ENCODE measurements at places on chromosomes 1 and 21. TPM values are rescaled to one million over a fixed set of nuclear protein-coding genes. Genes with fewer than 3 reads are reported as not detected.

RHBDL2 gene
- total RNA-seq = not detected

- H3K4me3 ChIP-seq = no peak overlapping the region
- DNase-seq = no peak
- H3K36me3 ChIP-seq = no peaks in the 10 kb centered on the region
- H3K4me1 ChIP-seq = no peaks in the 10 kb centered on the region
- H3K27me3 ChIP-seq = no peaks in the 10 kb centered on the region
- no peak overlapping the region for H3K27ac ChIP-seq
Observed at GRCh38 chr1:4587721-4588120, 66.7 kb upstream of the AJAP1 start.

KCNA3 gene
- not detected for total RNA-seq

TMOD4 gene
- total RNA-seq = not detected

TARBP1 gene
- 61.0 TPM for total RNA-seq

DNA sequence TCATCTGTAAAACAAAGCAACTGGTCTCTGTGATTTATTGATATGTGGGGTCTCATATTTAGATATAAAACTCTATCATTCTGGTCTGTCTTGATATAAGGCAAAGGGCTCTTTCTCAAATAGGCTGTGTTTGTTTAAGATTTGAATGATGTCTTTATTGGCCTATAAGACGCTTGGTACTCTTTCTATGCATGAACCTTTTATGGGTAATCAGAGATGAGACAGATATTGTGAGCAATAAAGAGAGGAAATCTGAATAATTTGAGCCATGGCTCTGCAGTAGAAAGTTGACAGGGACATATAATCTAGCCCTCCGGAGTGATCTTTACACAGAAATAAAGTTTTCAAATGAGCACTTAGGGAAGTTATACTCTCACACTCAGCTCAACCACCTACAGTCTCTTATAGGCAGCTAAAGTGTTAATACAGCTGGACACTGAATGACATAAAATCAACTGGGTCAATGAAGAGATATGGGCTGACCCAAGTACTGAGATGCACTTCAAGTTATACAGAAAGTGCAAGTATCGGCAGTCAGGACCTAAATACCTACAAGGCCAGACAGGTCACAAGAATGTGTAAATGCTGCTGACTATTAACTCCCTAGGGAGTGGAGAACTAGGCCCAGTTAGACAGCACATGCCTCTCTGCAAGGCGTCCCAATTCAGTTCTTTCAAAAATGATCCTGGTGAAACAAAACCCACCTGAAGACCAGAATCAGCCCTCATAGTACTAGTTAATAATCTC lies 111.0 kb downstream of the PTPN14 start:
- peaks cover 22% of the 10 kb centered on the region for H3K4me1 ChIP-seq
- peak overlapping the region; percentile 10 for H3K27ac ChIP-seq
- no peaks in the 10 kb centered on the region for H3K27me3 ChIP-seq
- 0 out of 2 replicates have a peak, but pooled peaks cover 7% of the 10 kb centered on the region for H3K36me3 ChIP-seq
- DNase-seq = no peak
- no peak overlapping the region for H3K4me3 ChIP-seq

DNA sequence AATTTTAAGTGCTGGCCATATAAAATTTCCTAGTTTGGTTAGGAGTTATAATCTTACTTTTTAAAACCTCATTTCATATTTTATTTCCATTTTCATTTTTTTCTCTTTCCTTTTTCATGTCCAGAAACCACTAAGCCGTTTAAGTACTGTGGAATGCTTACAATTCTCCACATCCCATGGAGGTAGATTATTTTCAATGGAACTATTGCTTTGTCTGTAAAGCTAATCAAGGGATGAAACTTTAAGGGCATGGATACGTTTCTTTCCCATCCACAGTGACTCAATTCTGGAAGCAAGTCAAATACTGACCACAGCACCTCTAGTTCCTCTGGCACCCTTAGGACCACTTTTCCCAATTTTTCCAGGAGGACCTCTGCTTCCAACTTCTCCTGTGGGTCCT lies 139.1 kb upstream of the ZNHIT6 start:
- no peak for DNase-seq
- no peaks in the 10 kb centered on the region for H3K27me3 ChIP-seq
- no peaks in the 10 kb centered on the region for H3K36me3 ChIP-seq
- H3K27ac ChIP-seq = no peak overlapping the region
- peaks cover 15% of the 10 kb centered on the region for H3K4me1 ChIP-seq

DNA sequence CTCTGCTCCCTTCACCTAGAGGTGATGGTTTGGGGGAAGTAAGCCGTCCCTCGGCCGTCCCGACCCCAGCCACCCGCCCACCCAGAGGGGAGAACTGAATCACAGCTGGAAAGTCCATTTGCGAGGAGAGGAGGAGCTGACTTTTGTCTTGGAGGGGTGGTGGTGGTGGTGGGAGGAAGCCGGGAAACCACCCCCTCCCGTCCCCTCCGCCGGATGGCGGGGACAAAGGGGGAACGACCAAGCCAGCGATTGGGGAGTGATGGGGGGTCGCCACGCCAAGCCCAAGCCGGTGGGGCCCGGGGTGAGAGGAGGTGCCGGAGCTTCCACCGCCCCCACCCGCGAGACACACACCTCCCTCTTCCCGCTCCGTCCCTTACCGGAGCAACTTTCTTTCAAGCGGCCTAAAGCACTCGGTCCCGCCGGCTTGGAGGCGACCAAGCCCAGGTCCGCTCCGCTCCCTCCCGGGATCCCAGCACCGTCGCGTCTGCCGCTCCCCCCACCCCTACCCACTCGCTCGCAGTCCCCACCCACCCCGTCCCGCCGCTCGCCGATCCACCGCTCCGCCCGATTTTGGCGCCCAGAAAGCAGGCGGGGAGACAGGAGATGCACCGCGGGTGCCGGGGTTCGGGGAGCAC lies 540 bp downstream of the ARHGEF2 start:
- DNase-seq = peak; percentile 59
- H3K36me3 ChIP-seq = peaks cover 6% of the 10 kb centered on the region
- H3K27me3 ChIP-seq = no peaks in the 10 kb centered on the region
- peak overlapping the region; percentile 96 for H3K27ac ChIP-seq

- peaks cover 19% of the 10 kb centered on the region for H3K36me3 ChIP-seq
- H3K4me3 ChIP-seq = no peak overlapping the region
- DNase-seq = no peak
- no peaks in the 10 kb centered on the region for H3K4me1 ChIP-seq
Observed at GRCh38 chr1:51439053-51439452, 80.0 kb downstream of the EPS15 start.

DNA sequence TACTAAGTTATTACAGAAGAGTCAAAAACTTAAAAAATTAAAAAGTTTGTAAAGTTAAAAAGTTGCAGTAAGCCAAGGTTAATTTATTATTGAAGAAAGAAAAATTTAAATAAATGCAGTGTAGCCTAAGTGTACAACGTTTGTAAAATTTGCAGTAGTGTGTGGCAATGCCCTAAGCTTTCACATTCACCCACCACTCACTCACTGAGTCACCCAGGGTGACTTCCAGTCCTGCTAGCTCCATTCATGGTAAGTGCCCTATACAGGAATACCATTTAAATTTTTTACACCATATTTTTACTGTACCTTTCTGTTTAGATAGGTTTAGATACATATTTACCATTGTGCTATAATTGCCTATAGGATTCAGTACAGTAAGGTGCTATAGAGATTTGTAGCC lies 88.6 kb downstream of the CTH start:
- no peak overlapping the region for H3K27ac ChIP-seq
- DNase-seq = peak; percentile 69
- no peaks in the 10 kb centered on the region for H3K36me3 ChIP-seq
- H3K27me3 ChIP-seq = no peaks in the 10 kb centered on the region
- H3K4me1 ChIP-seq = peaks cover 18% of the 10 kb centered on the region

- no peaks in the 10 kb centered on the region for H3K4me1 ChIP-seq
- H3K27ac ChIP-seq = no peak overlapping the region
- H3K36me3 ChIP-seq = no peaks in the 10 kb centered on the region
- no peak for DNase-seq
- peaks cover 46% of the 10 kb centered on the region for H3K27me3 ChIP-seq
- no peak overlapping the region for H3K4me3 ChIP-seq
Observed at GRCh38 chr1:160407839-160408801, 7.8 kb downstream of the VANGL2 start.

DNA sequence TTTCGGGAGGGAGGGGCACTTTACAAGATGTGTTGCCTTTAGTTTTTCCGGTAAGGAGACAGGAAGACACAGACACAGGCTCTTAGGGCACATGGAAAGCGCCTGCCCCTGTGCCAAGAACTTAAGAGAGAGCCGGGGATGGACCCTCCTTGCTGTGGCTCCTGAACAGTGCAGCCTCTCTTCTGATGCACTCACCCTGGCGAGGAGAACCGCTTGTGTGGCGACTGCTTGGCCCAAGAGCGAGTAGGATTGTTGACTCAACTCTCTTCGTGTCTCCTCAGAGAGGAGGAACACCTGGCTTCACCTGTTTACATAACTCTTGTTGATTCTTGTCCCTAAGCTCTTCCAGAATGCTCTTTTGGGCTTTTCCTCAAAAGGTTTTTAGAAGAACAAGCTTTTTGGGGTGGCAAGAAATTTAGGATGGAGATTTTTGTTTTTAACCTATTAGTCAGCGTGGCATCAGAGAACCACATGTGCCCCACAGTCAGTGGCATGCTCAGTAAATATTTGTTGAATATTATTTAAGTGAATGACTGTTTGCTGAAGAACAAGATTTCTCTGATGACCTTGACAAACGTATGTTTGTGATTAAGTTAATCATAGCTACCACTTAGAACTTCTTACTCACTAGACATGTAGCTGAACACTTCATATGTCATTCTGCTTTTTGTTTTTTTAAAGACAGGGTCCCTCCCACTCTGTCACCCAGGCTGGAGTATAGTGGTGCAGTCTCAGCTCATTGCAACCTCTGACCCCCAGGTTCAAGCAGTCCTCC lies 60.6 kb downstream of the NFIA start:
- no peak overlapping the region for H3K27ac ChIP-seq
- peaks cover 49% of the 10 kb centered on the region for H3K4me1 ChIP-seq
- no peak overlapping the region for H3K4me3 ChIP-seq
- H3K36me3 ChIP-seq = no peaks in the 10 kb centered on the region
- H3K27me3 ChIP-seq = no peaks in the 10 kb centered on the region

GRCh38 chr1:219566951-219567947 lies 45.7 kb downstream of the ZC3H11B start:
- H3K4me3 ChIP-seq = no peak overlapping the region
- peak; percentile 75 for DNase-seq
- H3K4me1 ChIP-seq = no peaks in the 10 kb centered on the region
- H3K27ac ChIP-seq = no peak overlapping the region
- H3K27me3 ChIP-seq = peaks cover 8% of the 10 kb centered on the region
- H3K36me3 ChIP-seq = no peaks in the 10 kb centered on the region

DNA sequence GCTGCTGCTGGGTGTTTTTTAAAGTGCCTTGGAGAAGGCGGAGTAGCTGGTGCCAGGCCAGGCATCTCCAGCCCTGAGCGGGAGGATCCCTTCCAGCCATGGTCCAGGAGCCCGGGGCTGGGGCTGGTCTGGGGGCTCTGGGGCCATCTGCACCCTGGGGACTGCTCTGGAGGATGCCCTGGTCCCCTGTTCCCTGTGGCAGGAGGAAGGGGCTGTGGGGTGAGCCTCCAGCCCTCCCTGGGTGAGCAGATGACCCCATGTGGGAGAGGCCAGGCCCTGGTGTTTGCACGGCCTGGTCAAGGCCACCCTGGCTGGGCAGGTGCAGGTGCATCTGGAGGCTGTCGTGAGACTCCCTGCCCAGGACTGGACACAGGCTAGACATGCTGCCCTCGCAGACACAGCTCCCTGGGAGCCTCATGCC lies 56.7 kb downstream of the SLX9 start:
- no peaks in the 10 kb centered on the region for H3K36me3 ChIP-seq
- H3K27me3 ChIP-seq = no peaks in the 10 kb centered on the region
- peaks cover 4% of the 10 kb centered on the region for H3K4me1 ChIP-seq
- no peak overlapping the region for H3K4me3 ChIP-seq
- no peak for DNase-seq

GBP2 gene
- 5.4 TPM for total RNA-seq

DNA sequence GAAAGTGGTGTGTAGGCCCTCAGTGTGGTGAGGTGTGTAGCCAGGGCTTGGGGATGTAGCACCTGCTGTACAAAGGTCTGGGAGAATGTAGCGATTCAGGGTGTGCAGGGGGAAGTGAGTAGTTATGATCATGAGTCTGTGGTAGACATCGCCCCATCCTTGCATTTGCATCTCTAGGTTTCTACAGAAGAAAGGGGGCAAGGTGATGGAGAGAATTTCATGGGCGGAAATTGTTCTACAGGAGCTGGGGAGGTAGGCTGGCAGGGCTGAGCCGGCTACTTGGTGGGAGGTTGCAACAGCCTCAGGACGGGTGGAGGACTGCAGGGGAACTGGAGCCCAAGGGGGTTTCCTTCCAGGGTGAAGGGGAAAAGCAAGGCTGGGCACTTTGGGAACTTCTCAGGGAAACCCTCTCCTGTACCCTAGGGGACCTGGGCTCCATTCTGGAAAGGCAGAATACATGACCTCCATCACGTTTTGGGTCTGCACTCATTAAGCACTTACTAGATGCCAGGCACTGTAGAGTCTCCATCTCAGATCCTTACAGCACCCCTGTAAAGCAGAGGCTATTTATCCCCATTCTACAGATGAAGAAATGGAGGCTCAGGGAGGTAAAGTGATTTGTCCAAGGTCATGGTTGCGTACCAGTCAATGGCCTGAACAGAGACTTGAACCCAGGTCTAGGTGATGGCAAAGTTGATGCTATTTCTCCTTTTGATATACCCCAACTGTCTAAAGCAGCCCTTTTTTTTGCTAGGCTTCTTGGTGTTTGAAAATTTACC lies 14.5 kb upstream of the TNFRSF1B start:
- H3K27ac ChIP-seq = no peak overlapping the region
- H3K27me3 ChIP-seq = no peaks in the 10 kb centered on the region
- H3K36me3 ChIP-seq = no peaks in the 10 kb centered on the region
- DNase-seq = no peak
- no peak overlapping the region for H3K4me3 ChIP-seq
- H3K4me1 ChIP-seq = peaks cover 18% of the 10 kb centered on the region

- H3K27ac ChIP-seq = no peak overlapping the region
- no peaks in the 10 kb centered on the region for H3K36me3 ChIP-seq
- no peaks in the 10 kb centered on the region for H3K4me1 ChIP-seq
- no peak for DNase-seq
- H3K27me3 ChIP-seq = no peaks in the 10 kb centered on the region
Observed at GRCh38 chr1:109247401-109248365, 1.7 kb upstream of the CELSR2 start.

DNA sequence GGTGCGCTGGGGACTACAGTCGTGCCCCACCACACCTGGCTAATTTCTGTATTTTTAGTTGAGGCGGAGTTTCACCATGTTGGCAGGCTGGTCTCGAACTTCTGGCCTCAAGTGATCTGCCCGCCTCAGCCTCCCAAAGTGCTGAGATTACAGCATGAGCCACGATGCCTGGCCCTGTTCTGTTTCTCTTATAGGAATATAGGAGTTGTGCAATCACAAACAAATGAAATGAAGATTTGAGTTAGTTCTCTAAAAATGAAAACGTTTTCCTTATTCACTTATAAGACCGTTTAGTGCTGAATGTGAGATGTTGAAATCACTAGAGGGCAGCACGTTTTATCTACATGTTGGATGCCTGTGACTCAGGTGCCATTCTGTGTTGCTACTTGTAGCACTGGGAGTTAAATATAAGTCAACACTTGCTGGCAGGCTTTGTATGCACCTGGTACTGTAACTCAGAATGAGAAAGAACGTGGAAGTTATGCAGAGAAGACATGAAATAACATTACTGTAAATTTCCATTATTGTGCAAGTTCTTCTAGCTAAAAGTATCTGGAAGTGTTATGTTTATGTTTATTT lies 45.8 kb downstream of the MIGA1 start:
- no peak overlapping the region for H3K4me3 ChIP-seq
- H3K27ac ChIP-seq = peak overlapping the region; percentile 73
- peaks cover 24% of the 10 kb centered on the region for H3K4me1 ChIP-seq
- no peaks in the 10 kb centered on the region for H3K27me3 ChIP-seq
- peak; percentile 90 for DNase-seq

NOS1AP gene
- total RNA-seq = not detected

- no peak for DNase-seq
- H3K27me3 ChIP-seq = no peaks in the 10 kb centered on the region
- no peak overlapping the region for H3K4me3 ChIP-seq
- peaks cover 22% of the 10 kb centered on the region for H3K4me1 ChIP-seq
- peaks cover 18% of the 10 kb centered on the region for H3K36me3 ChIP-seq
Observed at GRCh38 chr1:77649127-77649526, 33.3 kb downstream of the ZZZ3 start.

All from GM23248 (cell line).